ENCODE measurements at places on chromosomes 6 and 20.
A peak's percentile ranks its signal among the peaks of the same experiment; 100 is the strongest.

DNA sequence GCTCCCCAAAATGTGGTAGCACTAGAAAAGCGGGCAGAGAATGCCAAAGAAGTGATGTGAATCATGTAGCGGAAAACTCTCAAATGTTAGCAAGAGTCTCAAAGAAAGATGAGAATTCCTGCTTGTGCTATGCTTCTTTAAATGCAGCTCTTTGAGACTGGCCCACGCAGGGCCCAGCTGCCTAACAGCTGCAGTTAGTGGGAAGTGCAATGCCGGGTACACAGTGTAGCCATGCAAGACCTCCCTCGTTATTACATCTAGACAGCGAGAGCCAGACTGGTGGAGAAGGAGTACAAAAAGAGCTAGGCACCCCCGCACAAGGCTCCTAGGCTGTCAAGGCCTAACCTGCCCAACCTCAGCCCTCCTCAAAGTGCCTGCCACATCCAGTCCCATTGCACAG, 201.7 kb upstream of the PRDM1 start:
- DNase-seq: no peak

DNA sequence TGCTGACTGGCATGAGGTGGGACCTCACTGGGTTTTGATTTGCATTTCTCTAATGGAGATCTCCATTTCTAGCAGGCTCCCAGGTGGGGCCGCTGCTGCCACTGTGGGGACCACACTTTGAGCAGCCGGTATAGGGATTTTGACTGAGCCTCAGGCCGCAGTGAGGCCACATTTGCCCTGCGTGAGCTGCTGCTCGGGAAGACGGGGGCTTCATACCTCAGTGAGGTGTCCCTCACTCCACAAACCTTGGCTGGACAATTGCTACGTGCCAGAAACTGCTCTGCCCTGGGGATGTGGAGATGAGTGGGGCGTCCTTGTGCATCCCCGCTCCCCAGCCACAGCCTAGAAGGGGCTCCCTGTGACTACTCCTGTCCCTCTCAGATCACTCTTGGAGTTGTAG, 134.3 kb downstream of the ANKRD60 start:
- no peak for DNase-seq

- DNase-seq: no peak
These were observed 31.5 kb upstream of the RHAG start for GRCh38 chr6:49668083-49668511.

GRCh38 chr20:38789503-38790199, 15.8 kb upstream of the PPP1R16B start:
- no peak for DNase-seq

- DNase-seq: peak; percentile 21
These were observed 2.7 kb downstream of the AGPAT1 start for GRCh38 chr6:32173051-32173727.

GRCh38 chr20:33846291-33846935, 35.3 kb downstream of the CHMP4B start:
- DNase-seq: no peak

GRCh38 chr20:50308166-50308512, 117.5 kb downstream of the CEBPB start:
- no peak for DNase-seq

DNA sequence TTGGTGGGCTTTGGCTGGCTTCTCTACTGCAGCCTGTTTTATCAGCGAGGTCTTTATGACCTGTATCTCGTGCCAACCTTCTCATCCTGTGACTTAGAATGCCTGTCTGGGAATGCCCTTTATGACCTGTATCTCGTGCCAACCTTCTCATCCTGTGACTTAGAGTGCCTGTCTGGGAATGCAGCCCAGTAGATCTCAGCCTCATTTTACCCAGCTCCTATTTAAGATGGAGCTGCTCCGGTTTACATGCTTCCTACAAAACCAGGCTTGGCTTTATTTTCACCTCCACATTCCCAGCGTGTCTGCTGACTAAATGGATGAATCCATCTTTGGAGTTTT, 395.3 kb downstream of the PREX1 start:
- DNase-seq: no peak

DNA sequence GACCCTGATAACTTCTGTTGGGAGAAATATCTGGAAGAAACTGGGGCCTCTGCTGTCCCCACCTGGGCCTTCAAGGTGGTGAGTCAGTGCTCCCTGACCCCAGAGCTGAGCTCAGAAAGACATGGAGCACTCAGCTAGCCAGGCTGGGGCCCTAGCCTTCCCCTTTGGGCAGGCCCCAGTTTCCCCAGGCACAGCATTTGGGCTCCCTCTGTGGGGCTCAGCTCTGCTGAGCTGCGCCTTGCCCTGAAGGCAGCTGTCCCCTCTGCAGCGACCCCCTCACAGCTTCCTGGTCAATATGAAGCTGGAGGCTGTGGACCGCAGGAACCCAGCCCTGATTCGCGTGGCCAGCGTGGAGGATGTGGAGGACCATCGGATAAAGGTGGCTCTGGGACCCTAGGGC, 24.8 kb upstream of the SGK2 start:
- DNase-seq: no peak

DNA sequence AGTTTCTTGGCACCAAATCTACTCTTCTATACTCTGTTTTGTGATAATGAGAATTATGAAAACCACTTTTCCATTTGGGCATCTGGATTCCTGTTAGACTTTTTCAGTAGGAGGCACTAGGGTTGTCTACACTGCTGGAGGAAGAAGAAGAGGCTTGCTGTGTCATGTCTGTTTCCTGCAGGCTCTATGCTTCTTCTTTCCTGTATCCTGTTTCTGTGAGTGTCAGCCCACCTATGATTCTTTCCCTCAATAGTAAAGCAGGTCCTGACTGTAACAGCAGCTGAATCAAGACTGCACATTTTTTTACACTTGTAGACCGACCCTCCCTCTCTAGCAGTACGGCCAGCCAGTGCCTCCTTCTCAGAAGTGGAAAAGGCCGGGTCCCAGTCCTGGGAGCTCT, 603.9 kb downstream of the HDGFL1 start:
- DNase-seq: no peak

- DNase-seq: no peak
These were observed 378.0 kb upstream of the FLRT3 start for GRCh38 chr20:14715400-14715799.

GRCh38 chr6:18330548-18331081, 56.5 kb upstream of the RNF144B start:
- peak; percentile 45 for DNase-seq

GRCh38 chr6:33248643-33248931, 23.1 kb downstream of the VPS52 start:
- DNase-seq: no peak

GRCh38 chr6:45044086-45044485, 284.0 kb upstream of the RUNX2 start:
- DNase-seq: no peak

- DNase-seq: no peak
These were observed 1.7 kb upstream of the CST4 start for GRCh38 chr20:23690581-23690980.

GRCh38 chr20:23061734-23062561, 12.5 kb upstream of the THBD start:
- peak; percentile 39 for DNase-seq

DNA sequence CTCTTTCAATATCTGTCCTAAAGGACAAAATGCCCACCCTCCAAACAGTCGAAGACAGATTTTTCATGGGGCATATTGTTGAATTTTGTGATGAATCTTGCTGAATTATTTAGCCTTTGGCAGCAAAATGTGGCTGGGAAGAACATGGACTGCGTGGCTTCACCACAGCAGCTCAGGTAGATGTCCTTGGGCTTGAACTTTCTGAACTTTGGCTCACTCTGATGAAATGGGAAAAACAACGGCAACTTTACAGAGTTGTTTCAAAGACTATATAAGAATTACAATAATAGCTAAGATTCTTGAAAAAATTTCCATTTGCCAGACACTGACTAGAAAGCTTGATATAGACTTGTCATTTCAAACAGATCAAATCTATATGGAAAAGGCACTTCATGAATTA, 52.8 kb upstream of the IL20RA start:
- DNase-seq: no peak

- DNase-seq: no peak
These were observed 83.4 kb upstream of the FABP7 start for GRCh38 chr6:122696079-122696478.

- no peak for DNase-seq
These were observed 101.8 kb upstream of the NHSL1 start for GRCh38 chr6:138601128-138601527.

GRCh38 chr20:24970754-24971153, 21.7 kb downstream of the CST7 start:
- DNase-seq: no peak

- DNase-seq: peak; percentile 8
These were observed 1.1 kb downstream of the CDS2 start for GRCh38 chr20:5127859-5128424.

DNA sequence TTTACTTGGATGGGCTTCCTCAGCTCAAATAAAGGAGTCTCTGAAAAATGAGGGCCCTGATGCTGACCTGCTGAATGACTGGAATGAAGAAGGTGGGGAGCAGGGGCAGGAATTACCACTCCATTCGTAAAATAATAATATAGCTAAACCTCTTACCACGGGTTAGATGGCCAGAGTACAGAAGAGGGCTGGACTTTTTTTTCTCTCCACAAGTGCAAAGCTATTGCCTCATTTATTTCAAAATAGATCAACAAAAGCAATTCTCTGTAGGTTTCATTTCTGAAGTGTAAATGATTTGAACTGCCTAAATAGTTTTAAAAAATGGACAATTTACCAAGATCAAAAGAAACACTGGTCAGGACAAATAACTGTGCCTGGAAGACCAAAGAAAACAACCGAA, 256.7 kb downstream of the KIF16B start:
- no peak for DNase-seq

GRCh38 chr6:10060004-10060403, 354.9 kb downstream of the TFAP2A start:
- DNase-seq: no peak

DNA sequence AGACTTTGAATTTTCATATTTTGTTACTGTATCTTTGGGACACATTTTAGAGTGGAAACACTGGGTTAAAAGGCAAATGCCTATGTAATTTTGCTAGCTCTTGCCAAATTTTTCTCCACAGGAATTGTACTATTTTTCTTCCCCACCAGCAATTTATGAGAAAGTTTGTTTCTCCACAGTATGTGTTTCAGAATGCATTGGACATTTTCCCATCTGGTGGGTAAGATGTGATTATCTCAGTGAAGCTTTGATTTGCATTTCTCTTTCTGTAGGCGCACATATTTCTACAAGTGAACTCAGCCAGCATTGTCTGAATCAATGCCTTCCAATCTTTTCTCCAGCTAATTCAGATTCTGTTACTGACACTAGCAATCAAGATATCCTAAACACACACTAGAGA, 157.8 kb downstream of the RCAN2 start:
- no peak for DNase-seq

GRCh38 chr6:99331531-99331930, 17.9 kb downstream of the FAXC start:
- no peak for DNase-seq

DNA sequence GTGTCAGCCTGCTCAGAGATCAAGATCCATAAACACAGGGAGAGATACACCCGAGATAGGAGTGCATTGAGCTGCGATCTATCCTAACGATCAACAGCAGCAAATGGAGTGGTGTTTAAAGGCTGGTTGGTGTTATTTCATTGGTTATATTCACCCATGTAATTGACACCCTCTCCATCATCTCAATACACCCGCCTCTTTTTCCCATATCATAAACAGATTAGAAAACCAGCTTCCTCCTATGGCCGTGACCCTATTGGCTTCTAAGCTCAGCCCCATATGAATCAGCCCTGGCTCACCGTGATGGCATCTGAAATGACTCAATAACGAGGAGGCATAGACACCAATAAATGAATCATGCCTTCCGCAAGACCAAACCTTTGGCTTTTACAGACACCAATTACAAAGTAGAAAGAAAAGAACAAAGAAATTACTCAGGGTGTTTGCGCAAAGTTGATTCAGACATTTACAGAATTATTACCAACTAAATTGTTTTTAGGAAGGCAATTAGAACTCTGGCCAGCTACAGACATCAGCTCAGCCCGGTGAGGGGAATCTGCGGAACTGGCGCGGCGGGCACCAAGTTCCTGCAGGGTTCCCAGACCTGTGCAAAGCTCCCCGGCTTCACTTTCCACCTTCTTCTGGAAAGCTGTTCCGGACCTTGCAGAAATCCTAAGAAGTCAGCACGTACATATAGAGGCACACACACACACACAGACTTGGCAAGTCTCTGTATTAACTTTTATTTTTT, 11.5 kb downstream of the PMEPA1 start:
- no peak for DNase-seq

GRCh38 chr6:43943099-43943766, 173.2 kb downstream of the VEGFA start:
- no peak for DNase-seq
